ENCODE measurements at places on chromosomes 16 and 17.

GRCh38 chr17:9195961-9196670, 174.8 kb downstream of the NTN1 start:
- H3K27me3 ChIP-seq, result no peaks in the 10 kb centered on the region
- no peak overlapping the region for H3K27ac ChIP-seq
- no peaks in the 10 kb centered on the region for H3K36me3 ChIP-seq
- DNase-seq, result no peak
- H3K4me1 ChIP-seq, result no peaks in the 10 kb centered on the region

DNA sequence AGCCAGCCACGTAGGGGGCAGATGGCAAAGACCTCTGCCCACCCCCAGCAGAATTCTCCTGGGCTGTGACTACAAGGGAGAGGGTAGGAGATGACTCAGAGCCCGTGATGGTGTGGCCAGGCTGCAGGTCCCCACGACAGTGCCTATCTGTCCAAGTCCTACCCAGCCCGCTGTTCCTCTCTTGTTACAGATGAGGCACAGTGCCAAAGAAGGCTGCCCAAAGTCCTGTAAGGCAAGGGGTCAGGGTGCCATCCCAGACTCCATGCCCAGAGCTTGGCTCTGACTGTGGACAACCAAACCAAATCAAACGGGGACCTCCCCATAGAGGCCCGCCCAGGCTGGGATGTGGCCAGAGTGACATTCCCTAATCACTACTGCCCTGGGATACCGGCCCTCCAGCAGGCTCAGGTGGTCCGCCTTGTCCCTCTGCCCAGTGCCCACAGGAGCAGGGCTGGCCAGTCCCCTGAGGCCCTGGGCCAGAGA, 12.6 kb upstream of the BCAR1 start:
- peaks cover 17% of the 10 kb centered on the region for H3K36me3 ChIP-seq
- no peak for DNase-seq
- peak overlapping the region; percentile 93 for H3K27ac ChIP-seq
- H3K27me3 ChIP-seq, result no peaks in the 10 kb centered on the region

- DNase-seq, result no peak
- no peak overlapping the region for H3K27ac ChIP-seq
- H3K36me3 ChIP-seq, result no peaks in the 10 kb centered on the region
- H3K27me3 ChIP-seq, result no peaks in the 10 kb centered on the region
- H3K4me1 ChIP-seq, result peaks cover 16% of the 10 kb centered on the region
- H3K4me3 ChIP-seq, result no peak overlapping the region
Observed at GRCh38 chr16:73171380-73171779, 123.5 kb upstream of the ZFHX3 start.

GRCh38 chr16:53773150-53773846, 69.3 kb downstream of the FTO start:
- no peak overlapping the region for H3K4me3 ChIP-seq
- no peak overlapping the region for H3K27ac ChIP-seq
- no peaks in the 10 kb centered on the region for H3K27me3 ChIP-seq
- no peaks in the 10 kb centered on the region for H3K36me3 ChIP-seq
- H3K4me1 ChIP-seq, result peaks cover 18% of the 10 kb centered on the region

DNA sequence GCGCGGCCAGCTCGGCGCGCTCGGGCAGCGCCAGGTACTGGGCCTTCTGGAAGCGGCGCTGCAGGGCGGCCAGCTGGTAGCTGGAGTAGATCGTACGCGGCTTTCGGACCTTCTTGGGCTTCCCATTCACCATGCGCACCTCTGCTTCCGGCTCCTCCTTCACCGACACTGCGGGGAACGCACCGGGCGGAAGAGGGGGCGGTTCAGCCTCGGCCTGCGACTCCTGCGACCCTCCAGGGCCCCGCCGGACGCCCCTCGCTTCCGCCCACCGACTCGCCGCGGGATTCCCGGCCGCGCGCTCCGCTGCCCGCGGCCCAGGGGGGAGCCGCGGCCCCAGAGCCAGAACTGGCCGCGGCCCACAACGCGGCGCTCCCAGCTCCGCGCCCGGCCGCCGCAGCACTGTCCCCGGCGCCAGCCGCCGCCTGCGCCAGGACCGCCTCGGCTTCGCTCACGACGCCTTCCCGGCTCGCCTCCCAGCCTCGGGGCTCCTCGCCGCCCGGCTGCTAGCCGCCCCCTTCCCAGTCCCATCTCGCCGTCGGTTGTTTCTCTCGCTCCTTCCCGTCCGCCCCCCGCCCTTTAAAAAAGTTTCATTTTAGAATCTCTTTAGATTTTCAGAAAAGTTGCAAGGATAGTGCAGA, 1.5 kb downstream of the DLX3 start:
- peak overlapping the region; percentile 32 for H3K4me3 ChIP-seq
- no peak overlapping the region for H3K27ac ChIP-seq
- H3K4me1 ChIP-seq, result no peaks in the 10 kb centered on the region

DNA sequence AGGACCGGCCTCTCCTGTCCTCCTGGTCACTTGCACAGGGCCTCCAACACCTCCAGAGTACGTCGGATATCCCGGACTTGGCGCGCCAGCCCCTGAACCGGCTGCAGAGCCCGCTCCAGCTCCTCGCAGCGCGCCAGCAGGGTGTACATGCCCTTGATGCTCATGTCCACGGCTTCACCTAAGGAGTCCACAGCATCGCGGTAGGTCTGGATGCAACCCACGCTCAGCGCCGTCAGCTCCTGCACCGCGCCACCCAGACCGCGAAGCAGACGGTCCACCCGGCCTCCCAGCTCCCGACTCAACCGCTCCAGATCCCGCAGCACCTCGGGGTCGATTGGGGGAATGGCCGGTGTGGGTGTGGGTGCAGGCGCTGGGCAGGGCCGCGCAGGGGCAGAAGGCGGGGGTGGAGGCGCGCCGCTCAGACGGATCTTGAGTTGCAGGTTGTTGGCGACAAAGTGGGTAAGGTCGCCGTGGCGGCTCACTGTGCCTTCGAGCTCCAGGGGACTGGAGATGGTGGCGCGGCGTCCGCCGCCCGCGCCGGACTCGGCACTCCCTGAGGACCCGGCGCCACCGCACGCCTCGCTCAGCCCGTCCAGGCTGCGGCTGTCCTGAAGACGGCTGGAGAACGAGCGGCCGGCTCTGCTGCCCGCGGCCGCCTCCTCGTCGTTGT, 804 bp downstream of the BORCS6 start:
- no peaks in the 10 kb centered on the region for H3K36me3 ChIP-seq
- H3K4me3 ChIP-seq, result peak overlapping the region; percentile 66
- peak; percentile 24 for DNase-seq
- H3K27me3 ChIP-seq, result no peaks in the 10 kb centered on the region
- peaks cover 13% of the 10 kb centered on the region for H3K4me1 ChIP-seq

DNA sequence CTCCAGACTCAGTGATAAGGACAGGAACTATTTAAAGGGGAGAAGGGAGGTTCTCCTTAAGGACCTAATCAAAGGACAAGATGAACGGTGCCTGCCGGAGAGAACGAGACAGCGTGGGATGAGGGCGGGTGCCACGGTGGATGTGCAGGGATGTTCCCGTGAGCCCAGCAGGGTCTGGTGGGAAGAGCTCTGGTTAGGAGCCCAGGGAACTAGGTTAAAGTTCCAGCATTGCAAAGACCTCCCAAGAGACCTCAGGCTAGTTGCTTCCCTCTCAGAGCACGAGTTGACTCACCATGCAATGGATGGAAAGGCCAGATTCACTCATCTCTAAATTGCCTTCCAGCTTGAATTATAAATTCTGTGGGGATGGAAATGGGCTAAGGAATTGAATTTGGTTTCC, 14.7 kb downstream of the CCR7 start:
- DNase-seq, result peak; percentile 93
- peak overlapping the region; percentile 100 for H3K27ac ChIP-seq
- H3K4me3 ChIP-seq, result no peak overlapping the region

DNA sequence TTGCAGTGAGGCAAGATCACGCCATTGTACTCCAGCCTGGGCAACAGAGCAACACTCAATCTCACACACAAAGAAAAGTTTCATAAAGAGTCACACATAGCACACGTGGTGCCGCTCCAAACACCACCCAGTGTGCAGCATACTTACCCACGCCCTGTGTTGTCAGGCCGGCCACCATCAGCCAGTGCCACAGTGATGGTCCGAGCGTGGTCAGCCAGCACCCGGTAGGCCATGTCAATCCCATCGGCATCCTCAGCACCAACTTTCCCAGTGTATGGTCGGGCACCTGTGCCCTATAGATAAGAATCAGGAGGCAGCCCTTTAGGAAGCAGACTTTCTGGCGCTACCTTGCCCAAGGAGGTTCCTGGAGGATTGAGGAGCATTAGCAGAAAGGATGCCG, 17.7 kb upstream of the EXOSC6 start:
- H3K36me3 ChIP-seq, result peaks cover 21% of the 10 kb centered on the region
- no peaks in the 10 kb centered on the region for H3K4me1 ChIP-seq
- no peak for DNase-seq
- H3K27ac ChIP-seq, result no peak overlapping the region

GRCh38 chr17:48259694-48260291, 152.2 kb downstream of the SNX11 start:
- H3K27me3 ChIP-seq, result peaks cover 3% of the 10 kb centered on the region
- H3K4me3 ChIP-seq, result no peak overlapping the region
- H3K36me3 ChIP-seq, result no peaks in the 10 kb centered on the region
- peaks cover 2% of the 10 kb centered on the region for H3K4me1 ChIP-seq
- peak; percentile 16 for DNase-seq

DNA sequence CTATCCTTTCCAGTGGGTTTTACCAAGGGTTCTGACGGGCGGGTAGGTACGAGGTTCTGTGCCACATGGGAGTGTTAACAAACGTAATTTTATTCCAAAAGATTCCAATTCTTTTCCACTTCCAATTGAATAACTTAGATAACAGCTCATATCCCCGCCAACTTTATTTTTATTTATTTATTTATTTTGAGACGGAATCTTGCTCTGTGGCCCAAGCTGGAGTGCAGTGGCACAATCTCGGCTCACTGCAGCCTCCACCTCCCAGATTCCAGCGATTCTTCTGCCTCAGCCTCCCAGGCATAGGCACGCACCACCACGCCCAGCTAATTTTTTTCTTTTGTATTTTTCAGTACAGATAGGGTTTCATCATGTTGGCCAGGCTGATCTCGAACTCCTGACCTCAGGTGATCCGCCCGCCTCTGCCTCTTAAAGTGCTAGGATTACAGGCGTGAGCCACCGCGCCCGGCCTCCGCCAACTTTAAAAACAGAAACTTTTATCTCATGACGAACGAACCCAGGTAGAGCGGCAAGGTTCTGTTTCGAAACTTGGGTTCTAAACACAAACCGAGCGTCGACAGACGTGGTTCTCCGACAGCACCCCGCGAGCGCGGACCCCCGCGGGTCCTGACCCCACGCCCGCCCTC, 613 bp downstream of the ECI1 start:
- peak overlapping the region; percentile 72 for H3K27ac ChIP-seq
- H3K4me1 ChIP-seq, result peaks cover 7% of the 10 kb centered on the region
- H3K36me3 ChIP-seq, result peaks cover 20% of the 10 kb centered on the region
- peak overlapping the region; percentile 68 for H3K4me3 ChIP-seq

- H3K4me3 ChIP-seq, result no peak overlapping the region
- H3K4me1 ChIP-seq, result no peaks in the 10 kb centered on the region
- no peak overlapping the region for H3K27ac ChIP-seq
- no peaks in the 10 kb centered on the region for H3K27me3 ChIP-seq
- H3K36me3 ChIP-seq, result no peaks in the 10 kb centered on the region
Observed at GRCh38 chr17:22267019-22267418, 574.7 kb downstream of the KCNJ18 start.

- H3K27ac ChIP-seq, result no peak overlapping the region
- H3K4me3 ChIP-seq, result no peak overlapping the region
- H3K36me3 ChIP-seq, result no peaks in the 10 kb centered on the region
- H3K27me3 ChIP-seq, result peaks cover 4% of the 10 kb centered on the region
- H3K4me1 ChIP-seq, result no peaks in the 10 kb centered on the region
- DNase-seq, result no peak
Observed at GRCh38 chr16:50446861-50447260, 78.1 kb upstream of the BRD7 start.

DNA sequence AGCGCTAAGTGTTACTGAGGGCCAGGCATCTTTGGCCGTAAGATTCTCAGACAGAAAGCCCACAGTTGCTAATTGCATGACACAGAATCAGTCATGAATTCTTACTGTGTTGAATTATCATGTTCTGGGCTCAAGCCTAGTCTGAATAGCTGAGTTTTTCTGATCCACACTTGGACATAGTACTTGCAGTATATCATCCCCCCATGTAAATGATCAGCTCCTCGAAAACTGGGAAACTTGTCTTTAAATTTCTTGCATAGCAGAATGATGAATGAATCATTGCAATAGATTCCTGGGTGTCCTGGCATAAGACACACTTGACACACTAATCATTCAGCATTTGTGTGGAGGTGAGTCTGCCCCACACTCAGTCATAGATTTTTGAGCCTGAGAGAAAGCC, 2.2 kb downstream of the MLYCD start:
- no peaks in the 10 kb centered on the region for H3K27me3 ChIP-seq
- no peak overlapping the region for H3K4me3 ChIP-seq
- H3K4me1 ChIP-seq, result peaks cover 9% of the 10 kb centered on the region
- no peak for DNase-seq

GRCh38 chr16:53952215-53953208, 248.6 kb downstream of the FTO start:
- no peaks in the 10 kb centered on the region for H3K27me3 ChIP-seq
- peak; percentile 63 for DNase-seq
- H3K36me3 ChIP-seq, result no peaks in the 10 kb centered on the region
- H3K27ac ChIP-seq, result no peak overlapping the region

GRCh38 chr16:74605746-74606520, 981 bp downstream of the GLG1 start:
- H3K27me3 ChIP-seq, result no peaks in the 10 kb centered on the region
- DNase-seq, result no peak
- peak overlapping the region; percentile 92 for H3K27ac ChIP-seq
- H3K4me3 ChIP-seq, result peak overlapping the region; percentile 97
- H3K36me3 ChIP-seq, result no peaks in the 10 kb centered on the region
- H3K4me1 ChIP-seq, result peaks cover 6% of the 10 kb centered on the region

DNA sequence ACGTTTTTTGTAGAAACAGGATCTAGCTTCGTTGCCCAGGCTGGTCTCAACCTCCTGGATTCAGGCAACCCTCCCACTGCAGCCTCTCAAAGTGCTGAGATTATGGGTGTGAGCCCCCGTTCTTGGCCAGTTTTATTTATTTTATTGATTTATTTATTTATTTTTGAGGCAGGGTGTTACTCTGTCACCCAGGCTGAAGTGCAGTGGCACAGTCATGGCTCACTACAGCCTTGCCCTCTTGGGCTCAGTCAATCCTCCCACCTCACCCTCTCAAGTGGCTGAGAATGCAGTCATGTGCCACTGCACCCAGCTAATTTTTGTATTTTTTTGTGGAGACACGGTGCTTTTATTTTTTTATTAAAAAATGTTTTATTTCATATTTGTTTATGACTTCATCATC, 79.9 kb upstream of the ATF7IP2 start:
- H3K4me3 ChIP-seq, result no peak overlapping the region
- no peaks in the 10 kb centered on the region for H3K4me1 ChIP-seq
- H3K36me3 ChIP-seq, result no peaks in the 10 kb centered on the region
- no peaks in the 10 kb centered on the region for H3K27me3 ChIP-seq
- no peak for DNase-seq
